GM18507 (cell line): ENCODE measurements at places on chromosomes 11 and 22.

GRCh38 chr11:61460474-61460881 is 30.6 kb downstream of the SDHAF2 start:
- DNase-seq, result no peak

DNA sequence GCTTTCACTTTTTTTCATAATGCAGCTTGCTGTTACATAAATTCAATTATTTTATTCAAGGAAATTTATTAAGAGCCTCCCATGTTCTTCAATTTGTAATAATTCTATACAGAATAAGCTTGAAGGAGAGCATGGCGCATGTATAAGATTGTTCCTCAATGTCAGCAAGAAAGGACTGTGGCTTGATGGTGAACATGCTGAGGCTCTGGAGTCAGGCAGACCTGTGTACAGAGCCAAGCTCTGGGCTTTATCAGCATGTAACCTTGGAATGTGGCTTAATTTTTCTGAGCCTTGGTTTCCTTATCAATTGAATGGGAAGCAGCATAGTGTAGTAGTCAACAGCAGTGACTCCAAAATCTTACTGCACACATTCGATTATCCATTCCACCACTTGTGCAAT is 92.4 kb downstream of the JRKL start:
- no peak for DNase-seq

DNA sequence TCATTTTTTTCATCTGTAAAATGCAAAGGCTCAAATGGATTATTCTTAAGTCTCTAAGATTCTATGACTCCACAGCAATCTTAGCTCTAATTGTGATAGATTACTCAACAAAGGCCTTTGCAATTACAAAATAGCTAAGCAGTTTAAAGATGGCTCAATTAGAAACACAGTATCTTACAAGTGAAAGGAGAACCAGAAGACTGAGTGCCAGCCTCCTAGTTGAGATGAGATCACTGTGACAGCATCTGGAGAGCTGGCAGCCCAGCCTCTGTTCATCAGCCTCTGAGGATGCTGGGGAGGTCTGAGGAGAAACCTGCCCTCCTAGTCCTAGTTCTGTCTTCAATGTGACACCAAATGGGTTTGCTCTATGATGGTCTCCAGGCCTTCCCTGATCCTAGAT is 158.4 kb upstream of the NARS2 start:
- DNase-seq, result no peak

DNA sequence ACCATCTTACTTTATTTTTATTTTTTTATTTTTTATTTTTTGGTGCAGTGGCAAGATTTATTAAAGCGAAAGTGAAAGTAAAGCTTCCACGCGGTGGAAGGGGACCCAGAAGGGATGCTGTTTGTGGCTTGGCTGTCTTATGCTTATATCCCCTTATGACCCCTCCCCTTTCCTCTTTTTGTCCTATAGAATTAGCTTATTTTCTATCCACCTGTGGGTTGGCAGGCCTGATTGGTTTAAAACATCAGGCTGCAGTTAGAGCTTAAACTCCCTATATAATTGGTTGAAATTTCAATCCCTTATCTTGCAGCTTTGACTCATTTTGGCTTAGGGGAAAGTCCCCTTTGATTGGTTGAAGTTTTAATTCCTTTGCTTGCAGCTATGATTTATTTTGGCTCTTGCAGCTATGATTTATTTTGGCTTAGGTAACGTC is 50.5 kb downstream of the NNMT start:
- no peak for DNase-seq

GRCh38 chr11:63840356-63841060 is 1.6 kb downstream of the MARK2 start:
- DNase-seq, result no peak

- no peak for DNase-seq
Observed at GRCh38 chr22:42905702-42906183, 48.7 kb upstream of the ARFGAP3 start.

DNA sequence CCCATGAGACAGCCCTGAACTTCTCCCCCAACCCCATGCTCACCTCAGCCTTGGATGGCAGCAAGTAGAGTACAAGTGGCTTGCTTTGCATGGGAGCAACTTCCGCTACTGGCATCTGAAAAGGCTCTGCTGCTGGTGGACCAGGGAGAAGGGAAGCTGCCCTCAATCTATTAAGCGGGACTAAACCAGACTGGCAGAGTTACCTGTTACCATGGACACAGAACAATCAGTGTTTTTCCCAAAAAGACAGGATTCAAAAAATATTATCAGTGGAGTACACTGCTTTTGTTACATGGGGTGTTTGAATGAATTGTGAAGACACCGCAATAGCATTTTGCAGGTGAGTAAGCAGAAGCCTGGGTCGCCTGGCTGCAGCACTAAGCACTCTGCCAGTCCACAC is 631.4 kb upstream of the B3GAT1 start:
- no peak for DNase-seq

DNA sequence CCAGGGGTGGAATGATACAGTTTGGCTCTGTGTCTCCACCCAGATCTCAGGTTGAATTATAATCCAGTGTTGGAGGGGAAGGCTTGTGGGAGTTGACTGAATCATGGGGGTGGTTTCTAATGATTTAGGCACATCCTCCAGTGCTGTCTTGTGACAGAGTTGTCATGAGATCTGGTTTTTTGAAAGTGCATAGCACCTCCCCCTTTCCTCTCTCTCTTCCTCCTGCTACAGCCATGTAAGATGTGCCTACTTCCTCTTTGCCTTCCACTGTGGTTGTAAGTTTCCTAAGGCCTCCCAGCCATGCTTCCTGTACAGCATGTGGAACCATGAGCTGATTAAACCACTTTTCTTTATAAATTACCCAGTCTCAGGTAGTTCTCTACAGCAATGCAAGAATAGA is 45.1 kb downstream of the THAP12 start:
- no peak for DNase-seq
